ENCODE measurements at places on chromosomes 7 and 10.
A peak's percentile ranks its signal among the peaks of the same experiment; 100 is the strongest.

DNA sequence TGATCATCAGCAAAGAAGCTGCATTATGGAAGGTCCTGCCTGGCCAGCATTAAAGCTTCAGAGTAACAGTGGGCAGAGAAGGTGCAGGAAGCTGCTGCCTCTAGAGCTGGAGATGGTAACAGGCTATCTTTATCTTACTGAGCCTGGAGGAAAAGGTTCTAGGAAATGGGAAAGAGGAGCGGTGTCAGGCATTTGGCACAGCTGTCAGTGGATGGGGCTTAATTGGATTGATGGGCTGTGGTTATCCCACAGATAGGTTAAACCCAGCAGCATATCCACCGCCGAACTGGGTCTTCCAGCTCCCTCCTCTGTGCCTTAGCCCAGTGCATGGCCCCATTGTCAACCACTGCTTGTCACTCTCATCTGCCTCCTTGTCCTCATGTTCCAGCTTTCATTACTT, 127.6 kb downstream of the CCNY start:
- DNase-seq, result no peak

GRCh38 chr10:87878664-87879459, 15.4 kb downstream of the PTEN start:
- no peak for DNase-seq

DNA sequence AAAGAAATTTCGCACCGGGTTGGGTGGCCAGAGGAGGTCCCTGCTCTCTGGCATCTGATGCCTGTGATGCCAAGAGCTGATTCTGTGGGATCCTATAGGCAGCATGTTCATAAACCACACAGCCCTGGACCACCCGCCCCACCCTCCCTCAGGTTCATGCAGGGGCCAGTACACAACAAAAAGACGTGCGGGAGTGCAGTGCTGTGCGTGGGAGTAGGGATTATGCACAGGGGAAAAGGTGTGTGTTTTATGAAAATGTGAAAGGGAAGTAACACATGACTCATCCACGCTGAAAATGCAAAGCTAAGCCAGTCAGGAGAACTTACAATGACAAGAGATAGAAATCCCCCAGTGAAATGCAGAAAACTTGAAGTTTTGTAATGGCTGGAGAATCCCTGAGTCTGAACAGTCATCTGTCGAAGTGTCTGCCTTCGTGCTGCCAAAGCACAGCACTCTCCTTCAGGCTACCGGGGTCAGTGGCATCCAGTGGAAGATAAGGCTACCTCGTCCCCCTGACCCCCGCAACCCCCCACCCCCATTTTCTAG, 1.1 kb downstream of the KIAA1217 start:
- no peak for DNase-seq

GRCh38 chr10:63064706-63065105, 68.4 kb upstream of the NRBF2 start:
- DNase-seq, result no peak

DNA sequence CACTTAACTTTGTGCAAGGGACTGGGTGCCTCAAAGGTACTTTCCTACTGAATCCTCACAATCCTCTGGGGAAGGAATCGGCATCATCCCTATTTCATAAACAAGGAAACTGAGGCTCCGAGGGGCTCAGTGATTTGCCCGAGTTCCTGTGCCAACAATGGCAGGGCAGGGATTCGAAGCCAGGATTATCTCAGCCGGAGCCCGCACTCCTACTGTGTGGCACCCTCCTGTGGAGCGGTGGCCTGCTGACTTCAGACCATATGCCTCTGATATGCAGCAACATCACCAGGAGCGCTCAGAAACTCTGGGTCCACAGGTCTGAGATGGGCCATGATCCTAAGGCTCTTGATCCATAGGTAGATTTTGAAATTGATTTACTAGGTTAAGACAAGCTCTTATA, 46.6 kb downstream of the PODXL start:
- no peak for DNase-seq

DNA sequence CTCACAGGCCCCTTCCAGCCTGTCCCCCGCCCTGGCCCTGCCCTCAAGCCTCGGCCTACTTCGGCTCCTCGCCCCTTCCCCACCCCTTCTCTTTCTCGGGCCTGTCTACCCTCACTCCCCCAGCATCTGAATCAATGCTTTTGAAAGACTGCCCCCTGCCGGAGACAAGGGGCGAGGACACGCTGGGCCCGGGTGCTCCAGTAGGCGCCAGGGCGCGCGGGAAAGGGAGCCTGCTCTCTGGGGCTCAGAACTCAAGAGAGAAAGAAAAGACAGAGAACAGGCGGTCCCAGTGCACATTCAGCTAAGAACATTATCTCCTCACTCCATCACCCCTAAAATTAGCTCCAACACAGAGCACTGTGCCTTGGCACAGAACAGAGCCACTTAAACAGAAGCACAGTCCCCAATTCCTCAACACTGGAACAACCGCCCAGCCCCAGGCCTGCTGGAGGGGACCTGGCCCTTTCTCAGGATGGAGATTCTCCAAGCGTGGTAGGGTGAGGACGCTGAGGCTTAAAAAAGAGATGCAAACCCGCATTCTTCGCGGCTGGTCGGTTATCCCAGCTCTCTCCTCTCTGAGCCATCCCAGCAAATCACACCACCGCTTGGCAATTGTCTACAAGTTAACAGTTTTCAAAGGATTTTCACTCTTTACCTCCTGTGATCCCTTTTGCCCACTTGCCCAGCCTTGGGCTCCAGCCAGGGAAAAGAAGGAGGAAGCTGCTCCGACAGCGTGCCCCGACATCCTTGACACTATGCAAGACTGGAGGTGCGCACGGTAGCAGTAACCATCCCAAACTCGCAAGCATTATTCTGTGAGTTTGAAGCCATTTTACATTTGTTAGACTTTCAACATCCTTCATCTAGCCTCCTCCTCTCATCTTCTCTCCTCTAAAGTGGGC, 2.1 kb downstream of the GIGYF1 start:
- peak; percentile 74 for DNase-seq

DNA sequence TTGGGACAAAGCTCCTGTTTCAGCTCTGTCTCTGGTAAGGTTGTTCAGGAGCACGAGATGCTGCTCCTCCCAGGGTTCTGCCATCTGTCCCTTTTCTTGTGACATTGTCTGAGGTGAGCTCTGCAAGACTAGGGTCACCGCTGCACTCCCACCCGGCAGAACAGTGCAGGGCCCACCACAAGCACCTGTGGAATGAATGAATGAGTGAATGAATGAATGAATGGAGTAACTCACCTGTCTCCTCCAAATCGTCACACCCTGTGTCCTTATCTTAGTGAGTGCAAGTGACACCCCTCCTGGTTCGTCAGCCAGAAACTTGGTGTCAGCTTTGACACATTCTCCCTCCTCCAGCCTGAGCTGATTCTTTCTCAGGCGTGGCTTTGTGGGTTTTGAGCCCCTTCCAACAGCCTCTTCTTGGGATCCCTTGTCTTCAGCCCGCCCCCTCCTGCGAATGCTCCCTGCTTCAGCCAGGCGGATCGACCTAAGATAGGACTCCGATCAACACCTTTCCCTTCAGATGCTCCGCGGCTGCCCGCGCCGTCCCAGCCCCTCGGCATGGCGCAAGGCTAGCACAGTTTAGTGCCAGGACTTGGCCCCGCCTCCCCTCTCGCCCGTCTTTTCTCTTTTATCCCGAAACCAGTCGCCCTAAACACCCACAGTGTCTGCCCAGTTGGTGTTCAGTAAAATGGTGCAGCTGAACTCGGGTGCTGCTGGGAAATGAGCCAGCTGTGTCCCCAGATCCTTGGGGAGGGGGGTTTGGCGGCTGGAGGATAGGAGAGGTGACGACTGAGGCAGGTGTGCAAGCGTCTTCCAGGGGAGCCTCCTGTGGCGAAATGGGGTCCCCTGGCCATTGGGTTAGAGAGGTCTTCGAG, 89.3 kb downstream of the BEND7 start:
- DNase-seq, result no peak

DNA sequence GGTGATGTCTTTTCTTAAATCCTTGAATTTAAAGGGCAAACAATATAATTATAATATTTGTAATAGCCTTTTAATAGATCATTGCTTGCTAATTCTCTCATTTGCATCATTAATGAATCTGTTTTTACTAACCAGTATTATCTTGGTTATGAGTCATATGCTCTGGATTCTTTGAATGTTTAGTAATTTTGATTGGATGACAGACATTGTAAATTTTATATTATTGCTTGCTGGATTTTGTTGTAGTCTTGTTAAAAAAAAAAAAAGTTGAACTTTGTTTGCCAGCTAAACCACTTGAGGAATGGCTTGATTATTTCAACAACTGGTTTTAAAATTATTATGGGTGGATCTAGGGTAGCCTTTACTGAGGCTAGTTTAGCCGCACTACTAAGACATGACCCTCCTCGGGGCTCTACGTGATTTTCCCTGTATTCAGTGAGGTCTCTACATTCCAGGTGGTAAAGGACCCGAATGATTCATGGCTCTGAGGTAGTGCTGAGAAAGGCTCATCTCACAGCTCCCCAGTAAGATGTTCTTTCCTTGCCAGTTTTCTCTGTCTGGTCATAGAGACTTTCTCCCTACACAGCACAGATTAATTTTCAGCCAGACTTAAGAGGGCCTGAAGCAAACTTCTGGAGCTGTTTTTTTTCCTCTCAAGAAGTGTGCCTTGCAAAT, 8.5 kb downstream of the C10orf90 start:
- DNase-seq, result no peak

GRCh38 chr7:37441386-37441760, 7.3 kb downstream of the ELMO1 start:
- no peak for DNase-seq

- DNase-seq, result no peak
Measured at GRCh38 chr7:71787513-71787912, 624.6 kb downstream of the CALN1 start.

GRCh38 chr7:25894002-25894901, 257.7 kb upstream of the NFE2L3 start:
- DNase-seq, result peak; percentile 48

- no peak for DNase-seq
Measured at GRCh38 chr10:75243426-75243825, 7.7 kb upstream of the COMTD1 start.

- DNase-seq, result no peak
Measured at GRCh38 chr10:52729271-52730104, 43.1 kb downstream of the MBL2 start.

DNA sequence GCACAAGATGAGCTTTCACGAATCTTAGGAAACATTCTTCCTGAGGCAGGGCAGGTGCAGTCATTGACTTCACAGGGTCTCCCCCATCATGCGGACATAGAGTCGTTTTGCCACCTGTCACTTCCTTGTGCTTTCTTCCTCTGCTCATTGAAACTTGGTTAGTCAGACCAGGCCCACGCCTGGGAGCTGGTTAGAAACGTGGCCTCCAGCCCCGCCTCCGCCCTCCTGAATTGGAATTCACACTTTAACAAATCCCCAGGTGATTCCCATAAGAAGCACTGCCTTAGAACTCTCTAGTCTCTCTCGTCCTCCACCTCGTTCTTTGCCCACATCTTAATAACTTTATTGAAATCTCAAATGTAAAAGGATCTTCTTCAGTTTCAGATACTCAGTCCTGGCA, 265.5 kb upstream of the FZD8 start:
- no peak for DNase-seq

DNA sequence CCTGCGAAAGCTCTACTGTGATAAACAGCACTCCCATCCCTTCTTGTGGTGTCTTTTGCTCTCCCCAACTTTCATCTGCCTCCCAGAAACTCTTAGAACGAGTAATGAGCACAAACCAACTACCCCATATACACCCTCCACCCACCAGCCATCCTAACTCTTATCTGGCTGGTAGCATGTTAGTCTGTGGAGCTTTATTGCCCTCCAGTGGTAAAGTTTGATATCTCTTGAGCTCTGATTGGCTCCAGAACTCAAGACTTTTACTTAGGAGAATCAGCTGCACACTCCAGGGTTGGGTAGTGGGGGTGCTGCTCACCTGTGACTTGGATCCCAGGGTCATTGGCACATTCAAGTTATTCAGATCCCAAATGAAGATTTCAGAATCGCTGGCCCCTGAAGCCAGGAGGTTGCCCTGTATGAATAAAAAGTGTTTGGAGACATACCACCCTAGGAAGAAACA, 10.9 kb downstream of the SEC31B start:
- peak; percentile 11 for DNase-seq

GRCh38 chr7:115005251-115005650, 83.4 kb downstream of the MDFIC start:
- DNase-seq, result no peak
